MCF 10A (cell line): ENCODE measurements at places on chromosomes 6 and 20. TPM values are rescaled to one million over a fixed set of nuclear protein-coding genes. Genes with fewer than 3 reads are reported as not detected.

The CNR1 gene
- 0.16 TPM in 1 of 2 replicates, not detected in the other for total RNA-seq

DNA sequence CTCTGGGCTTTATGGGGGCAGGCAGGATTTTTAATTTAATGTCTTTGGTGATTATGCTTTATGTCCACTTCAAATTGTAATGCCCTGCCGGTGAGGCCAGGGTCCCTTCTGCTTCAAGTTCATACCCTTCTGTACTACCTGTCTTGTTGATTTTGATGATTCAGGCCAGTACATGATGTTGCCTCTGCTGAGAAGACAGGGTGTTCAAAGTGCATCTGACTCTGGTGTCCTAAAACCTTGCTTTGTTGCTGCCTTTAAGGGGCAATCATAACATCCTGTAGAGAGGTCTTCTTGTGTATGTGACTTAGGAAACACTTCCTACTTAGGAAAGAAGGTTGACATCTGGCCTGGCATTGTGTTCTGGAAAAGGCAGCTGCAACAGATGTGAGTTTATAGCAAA lies 113.2 kb downstream of the TMEM170B start:
- DNase-seq, result no peak

DNA sequence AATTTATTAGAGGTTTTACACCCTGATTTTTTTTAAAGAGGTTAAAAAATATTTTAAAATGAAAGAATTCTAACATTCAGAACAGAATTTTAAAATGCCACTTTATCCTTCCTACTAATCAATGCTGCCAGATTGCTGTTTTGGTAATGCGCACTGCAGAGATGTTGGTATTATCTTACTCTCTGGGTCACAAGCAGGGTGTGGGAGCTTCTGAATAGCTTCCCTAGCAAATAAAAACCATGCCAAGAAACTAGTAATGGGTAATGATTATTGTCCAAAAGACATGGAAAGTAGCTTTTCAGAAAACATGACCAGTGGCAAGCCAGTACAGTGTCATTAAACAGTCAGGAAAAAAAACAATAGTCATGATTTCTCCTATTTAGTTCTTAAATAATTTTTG lies 205.4 kb downstream of the TPBG start:
- DNase-seq, result no peak

The EDN3 gene
- total RNA-seq, result not detected in 2 replicates

DNA sequence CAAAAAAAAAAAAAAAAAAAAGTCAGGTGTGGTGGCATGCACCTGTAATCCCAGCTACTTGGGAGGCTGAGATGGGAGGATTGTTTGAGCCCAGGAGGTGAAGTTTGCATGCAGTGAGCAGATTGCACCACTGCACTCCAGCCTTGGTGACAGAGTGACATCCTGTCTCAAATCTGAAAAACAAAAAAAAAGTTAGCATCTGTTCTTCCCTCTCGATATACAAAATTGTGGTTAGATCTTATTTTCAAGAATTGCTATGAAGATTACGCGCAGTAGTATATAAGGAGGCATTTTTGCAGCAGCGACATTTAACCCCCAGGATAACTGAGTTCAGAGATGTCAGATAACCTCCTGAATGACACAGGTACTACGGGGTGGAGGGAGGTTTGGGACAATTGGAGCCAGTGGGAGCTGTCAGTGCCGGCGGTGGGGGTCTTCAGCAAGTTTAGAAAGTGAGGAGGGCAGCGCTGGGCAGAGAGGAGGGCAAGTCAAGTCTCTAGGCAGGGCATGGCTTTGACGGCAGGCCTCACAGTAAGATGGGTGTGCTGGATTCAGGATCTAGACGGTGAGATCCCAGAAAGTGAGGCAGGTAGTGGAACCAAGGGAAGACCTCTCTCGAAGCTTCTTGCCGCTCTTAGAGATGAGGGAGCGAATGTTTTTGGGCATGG lies 26.2 kb upstream of the MRPS18A start:
- DNase-seq, result no peak

The OXT gene
- not detected in 2 replicates for total RNA-seq
